Endothelial cell of umbilical vein (primary cell): ENCODE measurements at places on chromosomes 5 and 9. TPM values are rescaled to one million over a fixed set of nuclear protein-coding genes. Genes with fewer than 3 reads are reported as not detected.

GRCh38 chr9:77488439-77489126, 159.5 kb downstream of the GNA14 start:
- no peak overlapping the region for H3K4me3 ChIP-seq
- H3K36me3 ChIP-seq, result no peaks in the 10 kb centered on the region
- no peak overlapping the region for H3K27ac ChIP-seq
- DNase-seq, result peak; percentile 18
- no peaks in the 10 kb centered on the region for H3K4me1 ChIP-seq

DNA sequence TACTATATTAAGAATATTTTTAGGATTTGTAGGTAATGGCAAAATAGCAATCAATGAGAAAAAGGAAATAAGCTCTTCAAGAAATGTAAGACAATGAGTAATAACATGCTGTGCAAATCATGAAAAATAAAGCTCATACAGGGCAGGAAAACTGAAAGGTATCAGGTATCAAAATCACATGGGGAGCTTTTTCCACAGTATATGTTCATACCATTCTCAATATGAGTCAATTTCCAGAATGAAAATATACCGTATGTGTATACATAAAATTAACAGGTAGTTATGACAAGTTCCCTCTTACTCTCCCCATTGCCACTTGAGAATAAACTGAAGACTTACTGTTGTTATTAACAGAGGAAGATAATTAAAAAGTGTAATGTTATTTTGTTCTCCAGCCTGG, 35.9 kb downstream of the EFCAB9 start:
- H3K4me3 ChIP-seq, result no peak overlapping the region
- no peak overlapping the region for H3K27ac ChIP-seq
- DNase-seq, result no peak
- H3K36me3 ChIP-seq, result peaks cover 3% of the 10 kb centered on the region
- no peaks in the 10 kb centered on the region for H3K27me3 ChIP-seq

- H3K4me1 ChIP-seq, result no peaks in the 10 kb centered on the region
- H3K27me3 ChIP-seq, result no peaks in the 10 kb centered on the region
- peak; percentile 27 for DNase-seq
- no peaks in the 10 kb centered on the region for H3K36me3 ChIP-seq
- no peak overlapping the region for H3K4me3 ChIP-seq
- no peak overlapping the region for H3K27ac ChIP-seq
Measured at GRCh38 chr5:126003309-126003708, 419.9 kb upstream of the GRAMD2B start.

- no peak for DNase-seq
- H3K4me3 ChIP-seq, result no peak overlapping the region
- no peaks in the 10 kb centered on the region for H3K36me3 ChIP-seq
Measured at GRCh38 chr5:179120421-179120861, 60.3 kb downstream of the ZNF354C start.

Gene GLDC
- 2.6 and 4.7 TPM in 2 replicates for total RNA-seq
